Myocyte (in vitro differentiated cells): ENCODE measurements at places on chromosomes 2 and 18. TPM values are rescaled to one million over a fixed set of nuclear protein-coding genes. Genes with fewer than 3 reads are reported as not detected.

GALNT1 gene
- total RNA-seq = 92.5 and 95.4 TPM in 2 replicates

- peak; percentile 21 for DNase-seq
These were observed 134.7 kb downstream of the TPGS2 start for GRCh38 chr18:36693931-36694620.

- DNase-seq = no peak
These were observed 60.9 kb upstream of the KLF7 start for GRCh38 chr2:207226671-207227061.

DNA sequence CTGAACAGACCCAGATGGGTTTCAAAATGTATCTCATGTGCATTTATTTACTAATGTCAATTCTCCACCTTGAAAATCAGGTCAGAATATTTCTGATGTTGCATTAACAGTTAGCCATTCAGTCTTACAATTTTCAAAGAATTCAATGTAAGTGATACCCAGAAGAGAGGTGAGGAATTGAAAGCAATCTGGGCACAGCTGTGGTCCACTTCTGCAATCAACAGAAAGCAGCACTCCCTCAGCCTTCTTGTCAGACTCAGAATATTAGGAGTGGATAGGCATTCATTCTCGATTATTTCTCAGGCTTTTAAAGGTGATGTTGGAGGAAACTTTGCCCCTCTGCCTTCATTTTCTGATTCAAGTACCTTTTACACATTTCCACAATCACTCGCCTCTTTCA, 15.7 kb downstream of the CCL20 start:
- no peak for DNase-seq
